ENCODE measurements at places on chromosomes 2 and 18.

DNA sequence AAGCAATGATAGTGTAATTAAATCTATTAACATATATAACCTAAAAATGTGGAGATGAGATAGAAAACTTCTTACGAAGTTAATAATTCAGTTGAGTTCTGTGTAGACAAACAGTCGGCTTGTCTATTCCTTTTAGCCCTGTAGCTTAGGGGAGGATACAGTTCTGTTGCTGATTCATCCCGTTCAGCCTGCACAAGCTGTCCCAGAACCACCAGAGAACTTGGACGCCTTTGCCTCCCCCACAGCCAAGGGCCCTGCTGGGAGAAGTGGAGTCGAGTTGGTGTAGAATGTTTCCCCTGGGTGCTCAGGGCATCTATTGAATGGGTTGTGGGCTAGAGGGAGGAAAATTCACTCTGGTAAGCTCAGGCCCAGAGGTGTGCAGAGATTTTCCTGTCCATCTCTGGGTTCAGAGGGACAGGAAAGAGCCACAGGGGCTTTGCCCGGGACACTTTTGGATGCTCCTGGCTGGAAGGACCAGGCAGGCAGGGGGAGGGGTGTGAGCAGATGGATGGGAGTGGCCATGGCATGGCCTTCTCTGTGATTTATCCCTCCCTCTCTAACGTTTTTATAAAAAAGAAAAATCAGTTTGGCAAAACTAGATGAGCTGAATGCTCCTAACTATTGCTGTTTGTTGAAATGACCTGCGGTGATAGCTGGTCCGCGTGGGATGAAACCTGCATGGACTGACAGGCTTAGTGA is 42.8 kb upstream of the GALR1 start:
- DNase-seq, result no peak

- DNase-seq, result no peak
Measured at GRCh38 chr2:5316001-5316490, 376.1 kb upstream of the SOX11 start.

- DNase-seq, result peak; percentile 73
Measured at GRCh38 chr2:10790228-10790973, 22.2 kb downstream of the PDIA6 start.

DNA sequence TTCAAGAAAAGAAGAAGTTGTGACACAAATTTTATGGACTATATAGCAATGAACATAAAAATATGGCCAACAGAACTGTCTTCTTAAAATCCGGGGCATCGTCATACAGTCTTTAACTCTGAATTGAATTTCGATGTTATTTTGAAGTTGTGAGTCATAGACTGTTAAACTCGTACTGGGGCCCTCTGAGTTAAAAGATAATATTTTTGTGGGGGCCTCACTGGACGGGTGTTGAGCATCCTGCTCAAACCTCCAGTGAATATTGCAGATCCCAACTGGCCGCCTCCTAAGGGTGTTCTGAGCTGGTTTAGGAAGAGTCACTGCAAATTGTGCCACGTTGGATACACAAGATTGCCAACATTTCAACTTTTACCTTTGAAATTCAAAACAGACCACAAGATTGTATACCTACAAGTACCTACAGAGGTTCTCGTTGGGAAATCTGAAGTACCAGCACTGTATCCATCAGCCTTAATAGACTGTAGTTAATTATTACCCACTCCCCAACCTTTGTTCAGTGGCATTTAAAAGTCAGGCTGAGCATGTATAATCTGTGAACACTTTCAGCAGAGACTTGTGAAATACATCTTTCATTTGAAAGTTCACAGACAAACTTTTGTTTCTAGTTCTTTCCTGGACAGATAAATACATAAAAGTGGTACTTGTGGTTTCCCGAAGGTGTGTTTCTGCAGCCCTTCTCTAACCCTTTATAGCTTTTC is 27.8 kb downstream of the KLHL23 start:
- DNase-seq, result no peak

DNA sequence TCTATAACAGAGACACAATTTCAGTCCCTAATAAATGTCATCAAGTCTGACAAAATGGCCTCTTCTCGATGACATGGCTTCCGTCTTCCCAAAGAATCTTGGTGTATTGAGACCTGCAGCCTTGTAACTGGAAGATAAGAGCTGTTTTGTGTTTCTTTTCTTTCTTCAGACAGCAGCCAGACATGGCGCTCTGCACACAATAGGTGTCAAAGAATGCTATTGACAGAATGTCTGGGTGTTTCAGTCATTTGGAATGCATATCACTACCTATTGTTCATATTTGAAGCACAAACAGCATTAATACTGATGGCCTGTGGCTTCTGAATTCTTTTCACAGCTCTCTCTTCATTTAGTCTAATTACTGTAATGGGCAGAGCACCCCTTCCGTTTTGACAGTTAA is 344.8 kb downstream of the RPRM start:
- no peak for DNase-seq

- no peak for DNase-seq
Measured at GRCh38 chr2:20013126-20013849, 820 bp upstream of the MATN3 start.

GRCh38 chr2:43495727-43496126 is 100.1 kb downstream of the THADA start:
- no peak for DNase-seq

- no peak for DNase-seq
Measured at GRCh38 chr18:37452015-37452414, 113.6 kb downstream of the CELF4 start.

GRCh38 chr2:74646201-74646600 is 1.9 kb downstream of the M1AP start:
- no peak for DNase-seq

GRCh38 chr2:43343573-43344304 is 117.3 kb upstream of the ZFP36L2 start:
- DNase-seq, result peak; percentile 21

GRCh38 chr2:193428336-193428818 is 1233.6 kb upstream of the TMEFF2 start:
- DNase-seq, result peak; percentile 24

DNA sequence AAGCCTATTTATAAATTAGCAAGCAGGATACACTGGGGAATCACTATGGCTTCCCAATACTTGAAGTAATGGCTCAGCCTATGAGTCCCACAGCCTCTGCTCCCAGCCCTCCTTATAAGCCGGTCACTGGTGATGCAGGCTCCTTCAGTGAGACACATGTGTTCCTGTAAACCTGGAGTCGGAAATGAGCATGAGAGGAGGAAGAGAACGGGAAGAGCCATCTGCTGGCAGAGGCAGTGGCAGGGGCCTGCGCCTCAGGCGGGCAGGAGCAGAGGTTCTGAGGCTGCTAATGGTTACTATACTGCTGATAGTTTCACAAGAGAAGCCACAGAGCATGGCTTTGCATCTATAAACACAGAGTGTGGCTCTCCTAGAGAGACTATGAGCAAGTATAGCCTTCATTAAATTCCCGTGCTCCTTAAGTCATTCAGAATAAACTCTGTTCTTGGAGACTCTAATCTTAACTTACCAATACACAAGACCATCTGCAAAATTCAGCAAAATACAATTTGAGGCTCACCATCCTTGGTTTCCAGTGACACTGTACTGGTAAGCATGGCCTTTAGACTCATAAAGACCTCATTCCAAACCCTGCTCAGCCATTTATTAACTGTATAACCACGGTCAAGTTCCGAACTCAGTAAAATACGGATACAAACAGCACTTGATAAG is 63.3 kb downstream of the FBXO15 start:
- no peak for DNase-seq

- no peak for DNase-seq
Measured at GRCh38 chr2:10266133-10266620, 36.5 kb upstream of the HPCAL1 start.

DNA sequence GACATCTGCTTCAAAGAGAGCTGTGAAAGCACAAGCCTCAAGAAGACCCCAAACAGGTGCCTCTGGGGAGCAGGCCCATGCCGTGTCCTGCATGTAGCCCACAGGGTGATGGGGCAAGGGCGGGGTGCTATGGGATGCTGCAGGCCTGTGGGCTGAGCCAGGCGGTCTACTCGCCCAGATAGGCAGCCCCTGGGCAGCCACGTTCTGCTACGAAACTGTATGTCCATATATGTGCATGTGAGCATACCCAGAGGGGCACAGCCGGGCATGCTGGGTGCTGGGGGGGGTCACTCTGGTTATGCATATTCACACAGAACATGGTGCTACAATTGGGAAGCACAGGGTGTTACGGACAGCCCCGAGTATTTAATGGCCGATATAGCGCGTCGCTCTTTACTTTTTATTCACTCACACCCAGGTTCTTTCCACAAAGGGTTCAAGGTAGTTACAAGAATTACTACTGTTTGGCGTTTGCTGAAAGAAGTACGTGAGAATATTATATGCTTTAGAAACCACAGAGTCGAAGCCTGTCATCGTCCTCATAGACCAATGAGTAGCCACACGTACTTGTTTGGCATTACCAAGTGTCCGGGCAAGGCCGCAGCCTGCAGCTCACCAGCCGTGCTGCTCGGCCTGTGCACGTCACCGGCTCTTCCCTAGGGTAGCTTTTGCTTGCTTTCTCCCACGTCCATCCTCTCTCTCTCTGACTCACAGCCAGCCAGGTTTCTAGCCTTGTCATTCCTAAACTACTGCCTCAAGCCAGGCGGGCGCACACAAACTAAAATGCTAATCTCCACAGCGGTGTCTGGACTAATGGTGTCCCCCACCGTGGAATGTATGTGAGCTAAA is 14.4 kb downstream of the MTERF4 start:
- DNase-seq, result no peak

GRCh38 chr2:158988501-158988900 is 20.1 kb downstream of the TANC1 start:
- no peak for DNase-seq
